AG04450 (cell line): ENCODE measurements at places on chromosomes 2 and 18. TPM values are rescaled to one million over a fixed set of nuclear protein-coding genes. Genes with fewer than 3 reads are reported as not detected.

DNA sequence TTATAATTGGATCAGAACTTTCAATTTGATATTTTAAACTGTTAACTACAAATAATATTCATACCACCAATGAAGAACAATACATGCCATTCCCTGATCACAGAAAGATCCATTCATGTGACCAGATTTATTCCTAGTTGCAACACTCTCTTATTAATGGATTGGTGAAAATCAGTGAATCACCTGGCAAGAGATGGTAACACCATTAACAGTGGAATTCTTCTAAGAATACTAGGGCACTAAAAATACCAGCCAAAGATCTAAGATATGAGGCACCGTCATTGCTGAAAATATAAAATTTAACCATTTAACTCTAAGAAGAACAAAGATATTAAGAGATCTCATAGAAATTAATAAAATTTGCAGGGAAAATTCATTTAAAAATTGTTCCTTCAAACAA, 58.1 kb downstream of the MAP4K3 start:
- DNase-seq, result no peak

- DNase-seq, result no peak
Measured at GRCh38 chr2:73172963-73173362, 29.4 kb upstream of the NOTO start.

DNA sequence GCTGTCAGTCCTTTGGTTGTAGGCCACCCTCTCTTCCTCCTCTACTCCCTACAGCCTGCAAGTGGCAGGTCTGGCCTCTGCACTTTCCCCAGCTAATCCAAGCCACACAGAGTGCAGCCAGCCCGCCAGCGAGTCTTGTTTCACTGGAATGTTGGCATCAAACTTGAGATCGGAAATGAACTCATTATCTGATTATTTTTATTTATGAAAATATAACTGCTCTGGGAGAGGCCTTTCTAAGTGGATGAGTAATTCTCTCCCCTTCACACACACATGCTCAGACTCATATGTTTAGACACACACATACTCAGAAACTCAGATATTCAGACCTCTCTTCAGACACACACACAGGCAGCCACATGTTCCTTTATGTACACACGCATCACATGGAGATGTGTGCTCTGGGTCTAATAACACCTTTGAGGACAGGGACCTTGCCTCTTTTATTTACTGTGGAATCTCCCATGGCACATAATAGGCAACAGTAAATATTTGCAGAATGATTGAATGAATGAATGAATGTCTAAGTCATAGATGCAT, 151.3 kb downstream of the ZFP36L2 start:
- DNase-seq, result peak; percentile 92

DNA sequence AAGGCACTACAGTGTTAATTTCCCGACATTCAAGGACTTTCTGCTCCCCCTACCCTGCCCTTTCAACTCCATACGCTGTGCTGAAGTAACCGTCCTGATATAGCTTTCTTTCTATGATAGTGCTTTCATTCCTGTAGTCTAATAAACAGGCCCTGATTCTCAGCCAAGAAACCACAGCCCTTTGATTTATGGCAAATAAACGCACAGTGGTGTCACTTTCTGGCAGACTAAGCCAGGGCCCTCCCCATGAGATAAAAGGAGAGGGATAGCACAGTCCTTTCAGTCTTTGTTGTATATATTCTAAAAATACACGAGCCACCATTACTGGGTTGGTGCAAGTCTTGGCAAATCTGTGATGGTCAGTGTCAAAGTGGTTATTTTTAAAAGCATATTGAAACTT, 291.2 kb downstream of the ALPK2 start:
- no peak for DNase-seq

DNA sequence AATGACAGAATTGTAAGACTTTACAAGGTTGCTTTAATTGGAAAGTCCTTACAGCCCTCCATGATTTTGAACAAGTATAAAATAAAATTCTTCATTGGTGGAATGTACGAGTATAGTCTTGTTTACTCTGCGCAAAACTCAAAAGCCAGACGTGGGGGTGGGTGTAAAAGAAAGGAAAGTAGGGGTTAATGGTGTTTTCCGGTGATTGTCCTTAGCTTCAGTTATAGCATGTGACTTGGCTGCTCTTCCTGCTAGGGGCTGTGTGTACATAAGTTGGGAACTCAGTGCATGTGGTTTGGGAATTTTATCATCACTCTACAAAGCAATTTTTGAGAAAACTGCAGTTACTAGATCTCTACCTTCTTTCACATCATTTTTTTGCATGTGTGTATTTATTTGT, 82.4 kb upstream of the CAVIN2 start:
- DNase-seq, result no peak

The CDK15 gene
- 16.0 and 18.6 TPM in 2 replicates for polyA plus RNA-seq

The LRP1B gene
- 0.15 TPM in 2 replicates for polyA plus RNA-seq

The SP3 gene
- polyA plus RNA-seq, result 60.6 and 71.8 TPM in 2 replicates

The TRIM43 gene
- polyA plus RNA-seq, result not detected in 2 replicates

The ANKRD23 gene
- 0.46 and 0.81 TPM in 2 replicates for polyA plus RNA-seq

The CYTIP gene
- not detected in 2 replicates for polyA plus RNA-seq
